Stimulated activated CD4-positive, alpha-beta T cell treated with anti-CD3 and anti-CD28 coated beads, Interleukin-15, amount 100 ng/mL, for 1 hour (primary cell): ENCODE measurements at places on chromosomes 2 and 18.

DNA sequence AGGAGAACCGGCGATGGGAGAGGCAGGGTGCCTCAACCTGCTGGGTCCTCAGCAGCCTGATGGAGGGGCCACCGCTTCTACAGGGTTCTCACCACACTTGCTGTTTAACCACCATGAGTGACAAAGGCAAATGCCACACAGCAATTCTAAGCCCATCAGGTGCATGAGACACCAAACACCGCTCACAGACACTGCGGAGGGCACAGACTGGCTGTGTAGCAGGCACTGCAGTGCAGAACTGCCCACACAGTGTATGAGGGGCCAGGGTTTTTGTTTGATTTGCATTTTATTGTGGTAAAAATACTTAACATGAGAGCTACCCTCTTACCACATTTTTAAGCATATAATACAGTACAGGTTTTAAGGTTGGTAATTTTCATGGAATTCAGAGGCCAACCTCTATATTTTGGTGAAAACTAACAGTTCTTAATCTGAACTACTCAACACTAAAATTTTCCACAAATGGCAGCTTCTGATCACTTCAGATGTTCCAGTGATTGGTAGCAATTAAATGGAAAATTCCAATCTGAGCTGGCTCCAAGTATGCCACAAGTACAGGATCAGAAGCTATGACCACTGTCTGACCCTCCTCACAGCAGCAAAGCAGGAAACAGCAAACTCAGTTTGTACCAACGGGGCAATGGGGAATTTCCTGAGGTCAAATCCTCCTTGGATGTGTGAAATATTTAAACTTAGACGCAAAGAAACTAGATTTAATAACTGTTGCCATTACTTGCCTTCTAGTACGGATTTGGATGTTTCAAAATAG, 67.7 kb downstream of the FAM210A start:
- DNase-seq = no peak

DNA sequence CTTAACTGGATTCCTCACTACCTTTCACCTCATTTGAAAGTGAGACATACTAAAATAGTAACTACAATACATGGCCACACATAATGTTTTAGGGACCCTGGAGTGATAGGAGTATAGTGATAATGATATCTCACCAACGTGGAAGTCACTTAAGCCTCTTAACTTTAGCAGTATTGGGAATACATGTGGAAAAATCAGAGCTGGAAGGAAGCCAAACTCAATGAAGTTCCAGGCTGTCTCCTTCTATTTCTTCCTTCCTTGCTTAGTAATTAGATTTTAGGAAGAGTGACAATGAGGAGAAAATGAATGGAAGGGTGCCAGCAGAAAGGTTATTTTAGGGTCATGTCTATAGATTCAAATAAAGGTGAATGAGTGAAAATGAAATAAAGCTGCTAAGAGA, 387.3 kb downstream of the PLCL1 start:
- no peak for DNase-seq

- DNase-seq = no peak
Observed at GRCh38 chr2:99880148-99880963, 262.0 kb downstream of the AFF3 start.

DNA sequence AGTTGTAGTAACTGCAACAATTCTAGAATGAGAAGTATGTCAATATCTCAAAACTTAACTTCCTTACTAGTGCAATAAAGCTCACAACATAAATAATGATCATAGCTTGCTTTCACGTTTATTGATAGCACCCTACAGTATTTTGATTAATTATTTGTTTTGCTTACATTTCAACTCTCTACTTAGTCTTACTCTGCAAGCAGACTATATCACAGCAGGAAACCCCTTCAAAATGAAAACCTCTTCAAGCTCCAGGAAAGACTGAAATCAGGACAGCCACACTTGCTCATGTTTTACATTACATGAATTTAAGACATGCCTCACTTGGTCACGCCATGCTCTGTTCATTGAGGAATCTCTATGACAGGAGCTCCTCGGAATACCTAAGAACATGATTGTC, 3.3 kb downstream of the OLA1 start:
- DNase-seq = no peak

- DNase-seq = no peak
Observed at GRCh38 chr18:79852561-79853302, 55.0 kb downstream of the KCNG2 start.

DNA sequence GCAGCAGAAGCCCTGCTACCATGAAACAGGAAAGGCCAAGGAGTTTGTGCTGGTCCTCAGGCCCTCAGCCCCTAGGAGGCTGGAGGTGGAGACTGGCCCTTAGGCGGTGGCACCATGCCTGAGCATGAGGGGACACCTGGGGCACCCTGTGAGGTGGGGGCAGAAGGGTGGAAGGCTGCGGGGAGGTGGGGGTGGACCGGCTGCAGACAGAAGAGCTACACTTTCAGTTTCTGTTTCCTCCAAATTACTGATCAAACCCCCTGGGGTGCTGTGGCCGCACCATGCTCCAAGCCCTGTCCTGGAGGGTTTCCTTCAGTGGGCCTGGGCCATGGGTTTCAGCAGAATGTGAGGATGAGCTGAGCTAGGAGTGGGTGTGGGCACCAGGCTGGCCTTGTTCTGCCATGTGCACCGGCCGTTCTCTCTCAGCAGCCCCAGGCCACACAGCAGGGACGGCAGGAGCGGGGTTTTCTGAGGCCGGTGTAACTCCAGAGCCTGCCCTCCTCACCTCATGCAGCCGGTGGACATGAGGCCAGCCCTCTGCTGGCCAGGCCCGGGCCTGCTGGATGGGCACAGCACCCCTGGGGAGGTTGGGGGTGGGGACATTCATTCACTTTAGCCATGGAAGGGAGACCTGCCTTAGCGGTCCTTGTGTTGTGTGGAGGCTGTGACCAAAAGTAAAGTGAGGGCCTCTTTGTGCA, 51.5 kb downstream of the PLEKHB2 start:
- DNase-seq = no peak

DNA sequence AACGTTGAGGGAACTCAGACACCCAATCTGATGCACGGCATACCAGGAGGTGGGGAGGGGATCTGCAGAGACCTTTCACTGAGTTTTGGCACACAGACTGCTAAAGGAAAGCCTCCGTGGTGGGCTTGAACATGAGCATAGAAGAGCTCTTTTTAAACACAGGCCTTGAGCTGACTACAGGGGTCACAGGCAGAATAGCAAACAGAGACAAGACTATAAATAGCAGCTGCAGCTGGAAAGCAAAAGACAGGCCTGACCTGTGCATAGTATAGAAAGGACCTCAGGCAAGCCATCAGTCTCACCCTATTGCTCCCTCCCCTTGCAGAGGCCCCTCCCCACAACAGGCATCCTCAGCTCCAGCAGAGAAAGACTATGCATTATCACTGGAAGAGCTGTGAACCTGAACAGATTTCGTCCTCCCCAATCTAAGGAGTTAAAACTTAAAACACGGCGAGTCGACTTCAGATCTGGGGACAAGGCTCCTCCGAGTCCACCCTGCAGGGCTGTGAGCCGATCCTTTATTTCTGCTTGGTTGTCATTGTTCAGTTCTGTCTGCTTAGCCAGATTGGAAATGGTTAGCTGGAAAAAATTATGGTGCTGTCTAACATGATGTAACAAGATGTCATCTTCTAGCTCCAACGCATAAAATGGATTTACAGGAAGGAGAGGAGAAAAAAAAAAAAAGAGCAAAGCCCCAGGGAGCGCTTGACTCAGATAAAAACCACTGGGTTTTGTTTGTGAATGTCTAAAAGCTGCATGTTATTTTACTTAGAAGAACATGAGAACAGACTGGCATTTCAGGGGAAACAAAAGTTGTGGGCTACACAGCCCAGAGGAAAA, 25.2 kb upstream of the LCLAT1 start:
- no peak for DNase-seq

- no peak for DNase-seq
Observed at GRCh38 chr2:138271467-138271866, 230.1 kb upstream of the SPOPL start.

DNA sequence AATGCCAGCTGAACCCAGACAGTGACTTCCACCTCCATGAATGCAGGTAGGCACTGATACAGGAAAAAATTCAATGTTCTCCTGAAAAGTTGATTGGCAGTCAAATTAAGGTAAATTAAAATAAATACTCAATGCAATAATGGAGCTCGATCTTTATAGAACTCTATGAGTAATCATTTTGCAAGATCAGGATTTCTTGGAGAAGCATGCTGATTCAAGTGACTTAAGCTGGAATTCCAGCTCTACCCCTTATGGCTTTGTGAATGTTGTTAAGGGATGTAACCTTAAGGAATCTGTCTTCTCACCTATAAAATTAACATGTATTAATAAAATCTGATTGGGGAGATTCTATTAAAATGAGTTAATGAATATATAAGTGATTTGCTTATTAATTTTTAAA, 145.1 kb downstream of the QPCT start:
- no peak for DNase-seq

- peak; percentile 55 for DNase-seq
Observed at GRCh38 chr18:34976899-34977837, 64.0 kb upstream of the MAPRE2 start.

DNA sequence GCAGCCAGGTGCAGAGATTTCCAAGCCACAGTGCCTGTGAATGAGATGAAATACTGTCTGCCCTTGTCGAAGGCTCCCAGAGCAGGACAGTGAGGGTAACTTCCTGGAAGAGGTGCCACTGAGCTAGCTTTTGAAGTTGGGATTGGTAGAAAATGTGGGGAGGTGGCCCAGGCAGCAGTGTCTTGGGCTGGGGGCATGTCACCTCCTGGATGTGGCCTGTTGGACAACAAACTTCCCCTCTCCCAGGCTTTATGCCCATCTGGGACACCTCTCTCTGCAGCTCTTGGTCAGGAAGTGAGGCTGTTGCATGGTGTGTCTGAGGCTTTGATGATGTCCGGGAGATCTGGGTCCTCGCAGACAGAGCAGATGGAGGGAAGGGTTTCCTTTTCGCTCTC, 151.4 kb downstream of the DYSF start:
- DNase-seq = no peak

DNA sequence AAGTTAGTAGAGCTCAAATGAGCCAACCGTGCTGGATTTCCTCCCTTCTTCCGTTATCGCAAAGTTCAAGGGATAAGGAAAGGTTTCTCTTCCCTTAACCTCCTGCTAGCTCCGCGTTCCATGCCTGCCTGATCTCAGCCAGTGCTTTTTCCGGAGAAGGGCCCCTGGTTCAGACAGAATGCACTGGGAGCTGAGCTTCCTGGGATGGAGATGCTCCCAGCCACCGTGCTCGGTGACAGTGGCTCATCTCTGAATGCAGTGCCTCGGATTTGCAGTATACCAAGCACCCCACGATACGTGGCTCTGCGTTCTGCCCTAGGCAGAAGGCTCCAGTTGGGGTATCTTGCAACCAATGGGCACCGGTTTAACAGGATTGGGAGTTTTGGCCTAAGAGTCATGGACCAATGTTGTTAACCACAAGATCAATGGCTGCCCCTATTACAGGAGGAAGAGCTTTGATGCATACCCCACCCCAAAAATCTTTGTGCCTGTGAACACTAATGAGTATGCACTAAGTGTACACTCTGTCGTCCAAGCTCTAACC, 876 bp downstream of the CNTNAP5 start:
- DNase-seq = no peak

DNA sequence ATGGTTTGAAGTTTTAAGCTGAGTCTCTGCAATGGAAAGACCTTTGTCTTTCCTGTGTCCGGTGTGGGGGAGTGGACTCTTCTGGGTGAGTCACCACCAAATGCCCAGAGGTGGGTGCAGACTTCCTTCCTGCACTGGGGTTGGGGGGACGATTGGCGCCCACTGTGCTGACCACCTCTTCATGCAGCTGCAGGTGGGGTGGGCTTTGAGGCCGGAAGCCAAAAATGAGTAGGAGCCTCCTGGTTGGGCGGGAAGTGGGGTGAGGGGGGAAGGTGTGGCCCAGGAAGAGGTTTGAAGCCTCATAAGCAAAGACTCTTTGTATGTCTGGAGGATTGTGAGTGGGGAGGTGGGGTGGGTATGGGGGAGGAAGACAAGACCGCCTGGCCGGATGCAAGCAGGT, 27.6 kb downstream of the PAX8 start:
- DNase-seq = no peak

- no peak for DNase-seq
Observed at GRCh38 chr2:146305164-146305563, 1539.7 kb upstream of the ACVR2A start.

- no peak for DNase-seq
Observed at GRCh38 chr2:45874344-45874743, 222.9 kb downstream of the PRKCE start.

DNA sequence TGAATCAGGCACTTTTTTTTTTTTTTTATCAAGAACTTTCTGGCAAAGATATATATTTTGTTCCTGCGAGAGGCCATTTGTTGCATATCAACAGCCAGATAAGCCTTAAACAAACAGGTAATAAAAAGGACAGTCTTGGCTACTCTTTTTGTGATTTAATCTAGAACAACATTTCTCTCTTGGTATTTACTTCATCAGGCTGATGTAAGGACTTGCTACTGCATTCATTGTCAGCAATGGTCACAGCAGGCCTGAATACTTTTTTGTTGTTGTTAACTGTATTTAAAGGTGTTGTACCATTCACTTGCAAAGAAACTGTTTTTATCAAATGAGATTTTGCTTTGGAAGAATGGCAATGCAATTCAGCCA, 683.8 kb downstream of the IRS1 start:
- DNase-seq = no peak

DNA sequence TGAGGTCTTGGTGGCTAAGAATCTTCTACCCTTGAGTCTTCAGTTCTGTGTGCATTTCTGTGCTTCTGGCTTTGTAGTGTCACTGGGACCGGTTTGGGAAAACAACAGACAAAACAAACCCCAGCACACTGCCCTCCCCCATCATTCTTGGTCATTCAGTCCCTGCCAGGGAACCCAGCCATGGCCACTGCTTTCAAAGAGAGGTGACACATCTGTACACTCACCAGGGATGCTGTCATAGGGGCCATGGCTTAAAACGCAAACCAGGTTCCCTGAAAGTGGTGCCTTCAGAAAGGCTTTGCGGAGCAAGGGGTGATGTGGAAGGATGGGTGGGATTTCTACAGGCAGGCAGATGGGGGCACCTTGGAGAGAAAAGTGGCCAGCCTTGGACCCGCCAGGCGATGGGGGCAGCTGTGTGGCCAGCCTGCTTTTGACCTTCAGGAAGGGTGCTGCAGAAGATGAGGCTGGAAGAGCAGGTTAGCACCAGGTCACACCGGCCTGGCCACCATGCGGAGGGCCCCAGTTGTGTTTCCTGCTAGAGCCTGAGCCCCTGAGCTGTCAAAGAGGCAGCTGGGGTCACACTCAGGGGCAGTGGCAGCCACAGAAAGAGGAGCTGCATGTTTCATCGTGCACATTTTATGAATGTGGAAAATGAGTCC, 101.3 kb downstream of the INHBB start:
- DNase-seq = no peak

DNA sequence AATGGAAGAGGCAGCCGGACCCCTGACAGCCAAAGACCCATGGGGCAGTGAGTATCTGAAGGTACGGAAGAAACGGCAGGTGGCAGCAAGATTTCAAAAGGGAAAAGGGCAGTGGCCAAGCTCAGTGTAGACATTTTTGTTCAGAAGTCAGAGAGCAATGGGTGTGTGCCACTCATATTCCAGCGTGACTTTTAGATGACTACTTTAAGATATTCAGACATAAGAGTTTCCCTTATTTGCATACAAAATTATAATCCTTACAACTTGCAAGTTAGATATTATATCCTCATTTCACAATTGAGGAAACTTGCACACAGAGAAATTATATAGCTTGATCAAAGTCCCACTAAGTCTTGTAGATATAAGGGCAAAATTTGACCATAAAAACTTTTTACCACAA, 60.7 kb upstream of the CYTIP start:
- DNase-seq = no peak

GRCh38 chr2:123670286-123670685, 354.8 kb upstream of the CNTNAP5 start:
- DNase-seq = no peak
